Hindlimb muscle (tissue), 1 donor: ENCODE measurements at places on chromosomes 7 and 10.

DNA sequence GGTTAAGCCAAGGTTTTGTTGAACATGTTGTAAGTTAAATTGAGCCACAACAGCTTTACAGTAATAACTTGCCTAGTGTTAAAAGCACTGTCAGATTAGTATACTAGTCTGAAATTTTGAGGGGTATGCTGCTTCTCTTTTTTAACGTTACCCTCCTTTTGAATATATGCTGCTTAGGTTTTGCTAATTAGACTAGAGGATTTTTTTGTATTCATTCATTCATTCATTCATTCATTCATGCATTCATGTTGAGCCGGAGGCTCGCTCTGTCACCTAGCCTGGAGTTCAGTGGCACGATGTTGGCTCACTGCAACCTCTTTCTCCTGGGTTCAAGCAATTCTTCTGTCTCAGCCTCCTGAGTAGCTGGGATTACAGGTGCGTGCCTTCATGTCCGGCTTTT is 24.7 kb downstream of the DNAJB6 start:
- DNase-seq, result no peak

- no peak for DNase-seq
Measured at GRCh38 chr10:85976267-85976793, 390.3 kb downstream of the GRID1 start.

GRCh38 chr7:104415700-104416099 is 87.3 kb downstream of the LHFPL3 start:
- DNase-seq, result no peak

DNA sequence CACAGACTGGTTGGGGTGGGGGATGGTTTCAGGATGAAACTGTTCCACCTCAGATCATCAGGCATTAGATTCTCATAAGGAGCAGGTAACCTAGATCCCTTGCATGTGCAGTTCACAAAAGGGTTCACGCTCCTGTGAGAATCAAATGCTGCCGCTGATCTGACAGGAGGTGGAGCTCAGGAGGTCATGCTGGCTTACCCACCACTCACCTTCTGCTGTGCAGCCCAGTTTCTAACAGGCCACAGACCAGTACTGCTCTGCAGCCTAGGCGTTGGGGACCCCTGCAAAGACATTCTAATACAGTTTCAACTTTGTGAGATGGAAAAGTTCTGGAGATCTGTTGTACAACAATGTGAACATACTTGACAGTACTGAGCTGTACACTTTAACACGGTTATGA is 39.9 kb downstream of the STRA8 start:
- DNase-seq, result no peak

- DNase-seq, result no peak
Measured at GRCh38 chr10:74500026-74500704, 326.2 kb upstream of the KAT6B start.

- no peak for DNase-seq
Measured at GRCh38 chr7:50221028-50221427, 83.5 kb upstream of the IKZF1 start.

- DNase-seq, result no peak
Measured at GRCh38 chr10:122190176-122190943, 80.7 kb upstream of the BTBD16 start.

DNA sequence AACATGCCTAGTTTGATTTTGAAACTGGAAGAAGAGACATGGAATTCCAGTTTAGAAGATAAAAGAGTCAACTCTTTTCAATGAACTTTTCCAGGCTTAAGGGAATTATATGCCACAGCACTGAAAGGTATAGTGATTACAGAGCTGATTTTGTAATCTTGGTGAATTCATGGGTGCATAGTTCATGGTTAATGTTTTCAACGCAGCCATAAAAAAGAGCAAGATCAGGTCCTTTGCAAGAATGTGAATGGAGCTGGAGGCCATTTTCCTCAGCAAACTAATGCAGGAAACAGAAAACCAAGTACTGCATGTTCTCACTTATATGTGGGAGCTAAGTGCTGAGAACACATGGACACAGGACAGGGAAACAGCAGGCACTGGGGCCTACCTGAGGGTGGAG is 94.2 kb downstream of the CUBN start:
- DNase-seq, result no peak

DNA sequence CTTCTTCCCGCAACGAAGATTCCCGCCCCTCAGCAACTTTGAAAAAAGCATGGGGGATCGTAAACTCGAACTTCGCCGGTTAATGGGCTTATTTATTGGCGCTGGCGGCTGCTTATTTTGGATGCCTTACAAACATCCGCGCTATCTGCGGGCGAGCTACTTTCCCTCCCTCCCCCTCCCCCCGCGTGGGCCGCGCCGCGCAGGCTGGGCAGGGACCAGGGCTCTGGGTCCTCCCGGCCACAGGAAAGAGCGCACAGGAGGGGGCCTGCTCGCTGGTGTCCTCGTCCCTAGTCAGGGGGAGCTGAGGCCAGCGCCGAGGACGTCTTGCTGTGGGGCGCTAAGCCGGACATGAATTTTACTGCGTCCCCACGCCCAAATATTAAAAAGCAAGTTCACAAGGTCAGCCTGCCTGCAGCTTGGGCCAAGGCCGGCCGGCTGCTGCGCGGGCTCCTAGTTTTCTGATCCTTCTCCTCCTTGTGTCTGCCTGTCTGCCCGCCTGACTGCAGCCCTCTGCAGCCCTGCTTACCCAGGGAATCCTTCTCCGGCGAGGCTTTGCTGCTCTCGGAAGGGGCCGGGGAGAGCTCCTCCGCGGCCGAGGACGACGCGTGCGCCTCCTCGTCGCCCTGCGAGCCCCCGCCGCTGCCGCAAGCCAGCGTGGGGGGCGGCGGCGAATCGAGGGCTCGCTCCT is 1.2 kb downstream of the HOXA10 start:
- peak; percentile 87 for DNase-seq

- no peak for DNase-seq
Measured at GRCh38 chr7:115116773-115117715, 195.2 kb downstream of the MDFIC start.

- DNase-seq, result no peak
Measured at GRCh38 chr7:141590071-141590470, 38.9 kb downstream of the AGK start.

GRCh38 chr7:155234950-155235789 is 62.5 kb upstream of the INSIG1 start:
- DNase-seq, result no peak

- DNase-seq, result no peak
Measured at GRCh38 chr7:56105508-56105907, 768 bp downstream of the CHCHD2 start.

DNA sequence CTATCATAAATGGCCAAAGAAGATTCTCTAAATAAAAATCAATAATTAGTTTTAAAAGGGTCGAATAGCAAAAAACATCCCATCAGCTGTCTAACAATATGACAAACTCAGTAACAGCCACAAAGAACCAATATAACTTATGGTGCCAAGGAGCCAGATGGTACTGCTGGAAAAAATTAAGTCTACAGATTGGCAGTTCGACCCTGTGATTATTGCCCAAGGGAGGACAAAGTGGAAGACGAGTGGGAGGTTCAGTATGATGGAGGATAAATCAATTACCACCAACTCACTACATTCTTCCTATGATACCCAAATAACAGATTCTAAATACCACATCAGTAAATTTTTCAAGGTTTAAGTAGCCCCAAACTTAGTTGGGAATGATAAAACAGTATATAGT is 49.0 kb downstream of the SKAP2 start:
- no peak for DNase-seq

DNA sequence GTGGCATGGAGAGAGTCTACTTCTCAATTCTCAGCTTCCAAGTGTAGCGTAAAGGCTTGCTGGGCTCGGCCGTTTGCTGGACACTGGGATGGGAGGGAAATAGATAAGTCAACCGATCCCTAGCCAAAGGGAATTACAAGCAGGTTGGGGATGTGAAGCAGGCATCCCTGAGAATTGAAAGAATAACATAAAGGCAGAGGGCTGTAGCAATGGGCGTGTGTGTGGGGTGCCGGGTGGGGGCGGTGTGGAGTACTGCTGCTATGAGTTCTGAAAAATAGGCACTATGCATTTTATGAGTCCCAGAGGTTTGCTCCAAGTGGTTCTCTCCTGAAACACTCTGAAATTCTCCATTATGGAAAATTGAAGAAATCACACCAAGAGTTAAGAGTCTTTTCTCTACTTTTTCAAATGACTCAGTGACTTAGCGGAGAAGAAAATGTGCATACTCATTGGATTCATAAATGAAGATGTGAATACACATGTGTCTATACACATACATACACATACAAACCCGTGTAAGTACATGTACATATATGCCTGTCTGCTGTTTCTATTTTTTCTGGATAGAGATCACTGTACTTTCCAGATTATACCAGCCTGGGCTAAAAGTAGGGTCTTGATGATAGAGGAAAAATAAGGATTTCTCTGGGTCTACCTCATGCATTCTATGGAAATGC is 65.4 kb downstream of the ADRA2A start:
- DNase-seq, result no peak

- DNase-seq, result peak; percentile 64
Measured at GRCh38 chr10:63711867-63712716, 190.9 kb downstream of the REEP3 start.

GRCh38 chr10:131792011-131792651 is 108.7 kb upstream of the PPP2R2D start:
- DNase-seq, result no peak

DNA sequence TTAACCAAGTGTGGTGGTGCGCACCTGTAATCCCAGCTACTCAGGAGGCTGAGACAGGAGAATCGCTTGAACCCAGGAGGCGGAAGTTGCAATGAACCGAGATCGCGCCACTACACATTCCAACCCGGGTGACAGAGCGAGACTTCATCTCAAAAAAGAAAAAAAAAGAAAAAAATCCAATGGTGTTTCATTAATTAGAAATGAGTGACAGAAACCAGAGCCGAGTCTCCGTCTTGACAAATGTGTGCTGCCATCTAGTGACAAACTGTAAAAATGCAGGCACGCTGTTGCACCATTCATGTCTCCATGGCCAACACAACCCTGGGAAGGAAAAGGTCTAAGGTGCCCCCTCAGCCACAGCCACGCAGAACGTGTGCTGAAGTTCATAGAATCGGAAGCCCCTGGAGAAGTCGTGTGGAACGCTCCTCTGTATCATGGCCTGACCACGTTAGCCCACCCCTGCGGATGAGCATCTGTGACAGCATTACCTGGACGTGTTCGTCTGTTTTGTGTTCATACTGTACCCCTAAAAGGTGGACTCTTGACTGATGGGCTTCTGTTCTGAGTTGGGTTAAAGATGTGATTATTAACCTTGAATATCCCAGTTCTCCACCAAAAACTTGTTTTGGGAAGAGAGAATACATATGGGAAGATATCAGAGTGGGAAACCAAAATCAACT is 94.9 kb downstream of the LYZL2 start:
- peak; percentile 74 for DNase-seq

GRCh38 chr7:85896531-85896930 is 709.7 kb upstream of the SEMA3D start:
- no peak for DNase-seq

DNA sequence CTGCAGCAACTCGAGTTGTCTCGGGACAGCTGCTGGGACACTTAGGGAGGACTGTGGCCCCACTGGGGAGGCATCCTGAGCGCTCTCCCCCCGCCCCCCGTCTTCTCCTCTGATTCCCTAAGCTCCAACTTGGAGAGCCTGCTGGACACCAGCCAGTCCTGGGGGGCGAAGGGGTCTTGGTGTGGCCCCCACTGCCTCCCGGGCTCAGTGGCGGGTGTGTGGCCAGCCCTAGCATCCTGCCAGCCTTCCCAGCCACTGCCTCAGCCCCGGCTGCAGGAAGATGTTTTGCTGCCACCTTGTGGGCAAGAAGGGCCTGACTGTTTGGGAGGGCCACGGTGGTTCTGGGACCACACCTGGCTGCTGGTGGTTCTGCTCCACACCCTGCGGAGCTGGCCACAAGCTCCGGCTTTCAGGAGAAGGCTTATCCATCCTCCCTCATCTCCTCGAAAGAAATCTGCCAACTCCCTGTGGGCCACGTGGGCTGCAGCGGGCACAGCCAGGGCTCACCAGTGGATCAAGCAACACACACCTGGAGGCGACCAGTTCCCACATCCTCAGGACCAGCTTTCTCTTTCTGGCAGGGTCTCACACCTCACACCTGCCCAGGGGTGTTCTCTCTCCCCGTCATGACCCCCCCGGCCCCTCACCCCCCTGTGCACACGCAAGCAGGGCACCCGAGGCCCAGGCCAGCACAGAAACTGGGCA is 24.8 kb downstream of the AGAP3 start:
- DNase-seq, result peak; percentile 79

GRCh38 chr10:77500754-77501151 is 136.9 kb downstream of the KCNMA1 start:
- no peak for DNase-seq

DNA sequence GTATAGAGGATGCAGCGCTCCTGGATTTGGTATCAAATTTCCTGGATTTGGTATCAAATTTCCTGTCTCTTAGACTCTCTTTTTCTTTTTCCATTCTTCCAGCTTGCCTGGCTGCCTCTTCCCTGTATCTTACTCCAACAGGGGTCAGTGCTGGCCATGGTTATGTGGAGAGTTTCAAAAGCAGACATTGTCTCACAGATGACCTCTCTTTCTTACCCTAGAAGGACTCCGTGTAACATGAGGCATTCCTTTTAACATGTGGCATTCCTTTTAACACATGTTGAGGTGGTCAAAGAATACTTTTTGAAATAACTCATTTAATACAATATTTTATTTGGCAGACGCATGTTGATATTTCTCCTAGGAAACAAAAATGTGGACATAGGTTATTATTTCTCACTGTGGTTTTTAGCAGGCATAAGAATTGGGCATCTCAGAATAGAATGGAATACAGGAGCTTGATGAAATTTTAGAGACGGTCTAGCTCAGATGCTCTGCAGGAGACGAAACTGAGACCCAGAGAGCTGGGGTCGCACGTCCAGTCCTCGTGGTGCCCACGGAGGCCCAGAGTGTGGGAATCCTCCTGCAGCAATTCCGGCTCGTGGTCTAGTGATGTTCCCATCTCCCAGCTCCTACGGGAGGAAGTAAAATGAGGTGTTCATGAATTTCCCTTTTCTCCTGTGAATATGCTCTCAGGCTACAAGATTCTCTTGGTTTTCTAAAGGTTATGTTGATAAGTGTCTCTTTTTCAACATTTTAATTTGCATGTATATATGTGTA is 59.6 kb upstream of the PITRM1 start:
- DNase-seq, result no peak

DNA sequence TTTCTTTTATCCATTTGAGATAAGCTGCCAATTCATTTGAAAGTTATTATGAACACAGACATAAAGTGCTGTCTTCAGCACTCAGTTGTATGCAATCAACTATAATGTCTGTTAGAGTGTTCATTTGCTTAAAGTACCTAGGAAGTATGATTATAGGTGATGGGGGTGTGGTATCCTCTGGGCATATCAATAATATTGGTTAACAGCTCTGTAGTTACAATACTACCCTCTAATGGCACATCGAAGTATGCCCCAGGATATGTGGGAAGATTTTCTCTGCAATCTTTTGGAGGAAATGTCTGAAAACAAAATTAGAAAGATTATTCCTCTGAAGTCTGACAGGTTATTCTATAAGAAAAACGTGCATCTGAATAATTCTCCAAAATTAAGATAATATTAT is 429.7 kb downstream of the ARL4A start:
- no peak for DNase-seq

DNA sequence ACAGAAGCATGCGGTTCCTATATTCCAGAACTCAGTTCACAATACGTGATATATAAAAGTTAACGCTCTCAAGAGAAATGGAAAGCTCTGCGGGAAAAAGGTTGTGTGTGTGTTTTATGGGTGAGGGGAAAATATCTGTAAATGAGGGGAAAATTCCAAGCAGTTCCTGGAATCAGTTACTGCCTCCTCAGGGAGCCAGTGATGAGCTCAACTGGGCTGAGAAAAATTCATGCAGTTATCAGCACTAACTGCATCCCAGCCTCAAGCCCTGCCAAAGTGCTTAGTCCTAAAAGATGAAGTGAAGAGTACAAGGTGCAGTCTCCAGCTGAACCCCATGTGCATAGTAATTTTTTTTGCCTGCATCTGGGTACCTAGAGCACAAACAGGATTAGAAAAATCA is 191.9 kb downstream of the CDK14 start:
- peak; percentile 81 for DNase-seq
